ENCODE measurements at places on chromosomes 6 and 20.

DNA sequence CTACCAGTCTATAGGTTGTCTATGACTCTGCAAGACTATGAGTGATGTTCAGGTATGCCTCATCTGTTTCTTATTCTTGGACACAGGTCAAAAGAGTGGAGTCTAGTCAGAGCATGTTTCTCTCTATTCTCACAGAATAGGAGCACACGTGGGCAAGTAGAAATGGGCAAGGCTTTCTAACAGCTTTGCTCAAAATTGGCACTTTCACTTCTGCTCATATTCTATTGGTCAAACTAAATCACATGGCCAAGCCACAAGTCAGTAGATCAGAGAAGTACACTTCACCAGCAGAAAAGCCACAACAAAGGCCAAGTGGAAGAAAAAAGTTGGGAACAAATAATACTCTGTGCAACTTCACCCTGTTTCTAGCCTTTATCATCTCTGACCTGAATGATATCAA, 354.5 kb upstream of the SYNCRIP start:
- no peak for DNase-seq

- no peak for DNase-seq
Observed at GRCh38 chr6:165799391-165800153, 136.5 kb upstream of the PDE10A start.

- DNase-seq, result no peak
Observed at GRCh38 chr20:50652702-50653294, 38.5 kb downstream of the RIPOR3 start.

DNA sequence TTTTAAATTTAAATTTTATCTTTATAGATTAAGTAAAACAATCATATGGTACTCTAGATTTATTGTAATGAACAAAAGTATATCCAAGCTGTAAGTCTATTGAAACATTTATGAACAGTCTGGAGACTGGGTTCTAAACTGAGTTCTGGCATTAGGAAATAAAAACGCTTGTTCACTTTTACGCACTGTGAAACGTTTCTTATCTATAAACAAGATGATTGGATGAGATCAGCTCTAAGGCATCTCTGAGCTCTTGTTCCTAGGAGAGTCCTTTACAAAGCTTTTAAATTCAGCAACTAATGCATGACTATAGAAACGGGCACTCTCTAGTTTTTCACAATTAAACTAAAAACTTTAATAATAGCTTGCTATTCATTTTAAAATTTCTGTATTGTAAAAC, 6.8 kb downstream of the HUS1B start:
- no peak for DNase-seq

DNA sequence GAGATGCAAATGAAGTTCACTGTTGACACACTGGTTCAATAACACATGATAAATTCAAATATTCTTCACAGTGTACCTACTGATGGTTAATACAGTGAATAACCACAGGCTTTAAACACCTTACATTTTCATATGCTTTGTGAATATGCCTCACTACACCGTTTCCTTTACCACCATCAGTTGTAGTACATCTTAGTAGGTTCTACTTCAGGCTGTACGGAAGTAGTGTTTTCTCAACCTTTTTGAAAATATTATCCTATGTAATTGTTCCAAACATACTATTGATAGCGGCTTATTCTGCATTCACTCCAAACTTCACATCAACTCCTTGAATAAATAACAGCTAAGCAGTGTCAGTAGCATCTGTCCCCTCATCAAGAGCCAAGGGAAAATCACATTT, 15.3 kb downstream of the ZBTB9 start:
- DNase-seq, result no peak

GRCh38 chr20:61755971-61756845, 309.5 kb downstream of the TAF4 start:
- no peak for DNase-seq

- no peak for DNase-seq
Observed at GRCh38 chr20:56724241-56724757, 95.2 kb downstream of the TFAP2C start.

GRCh38 chr20:23754731-23755130, 4.0 kb upstream of the CST1 start:
- no peak for DNase-seq

DNA sequence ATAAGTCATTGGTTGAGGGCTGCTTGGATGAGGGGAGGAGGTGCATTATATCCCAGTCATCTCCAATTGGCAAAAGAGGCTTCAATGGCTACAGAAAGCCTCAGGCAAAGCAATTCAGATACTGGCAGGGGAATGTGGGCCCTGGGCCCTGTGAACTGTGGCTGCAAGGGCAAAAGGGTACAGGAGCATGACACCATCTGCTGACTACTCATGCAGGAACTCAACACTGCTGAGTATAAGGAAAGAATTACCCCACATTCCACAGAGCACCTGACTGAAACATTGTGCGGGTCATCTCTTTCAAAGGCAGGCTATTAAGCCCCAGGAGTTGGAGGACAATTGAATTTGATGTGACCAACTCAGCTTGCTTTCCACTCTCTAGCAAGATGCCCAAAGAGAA, 92.1 kb upstream of the SPTLC3 start:
- no peak for DNase-seq

DNA sequence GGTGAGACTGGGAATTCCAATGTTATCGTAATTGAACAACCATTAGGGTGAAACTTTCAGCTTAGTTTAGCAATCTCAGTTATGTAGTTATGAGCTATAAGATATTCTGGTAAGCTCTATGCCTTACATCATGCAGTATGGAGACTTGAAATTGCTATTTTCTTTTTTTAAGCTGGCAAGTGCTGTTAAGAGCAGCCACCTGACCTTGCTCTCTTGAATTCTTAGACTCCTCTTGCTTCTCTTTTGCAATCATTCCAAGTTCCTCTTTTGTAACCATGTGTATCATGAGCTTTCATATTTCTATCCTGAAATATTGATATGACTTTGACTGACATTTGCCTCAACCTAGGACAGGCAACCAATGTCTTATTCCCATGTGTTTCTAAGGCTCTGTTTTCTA, 446.3 kb upstream of the SLC35B3 start:
- no peak for DNase-seq

DNA sequence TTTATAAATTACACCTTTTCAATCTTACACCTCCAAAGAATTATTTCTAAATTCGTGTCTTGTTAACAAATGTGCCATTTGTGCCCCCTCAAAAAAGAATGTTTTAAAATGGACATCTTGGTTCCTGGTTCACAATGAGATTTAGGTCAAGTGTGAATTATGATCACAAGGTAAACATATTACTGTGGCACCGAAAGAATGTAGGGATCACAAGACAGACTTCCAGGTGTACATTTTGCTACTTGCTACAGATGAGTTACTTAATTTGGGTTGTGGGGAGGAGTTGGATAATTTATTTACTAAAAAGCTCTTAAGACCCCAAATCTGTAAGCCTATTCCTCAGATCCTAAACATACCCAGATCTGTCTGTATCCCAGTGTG, 25.0 kb upstream of the ADTRP start:
- no peak for DNase-seq

DNA sequence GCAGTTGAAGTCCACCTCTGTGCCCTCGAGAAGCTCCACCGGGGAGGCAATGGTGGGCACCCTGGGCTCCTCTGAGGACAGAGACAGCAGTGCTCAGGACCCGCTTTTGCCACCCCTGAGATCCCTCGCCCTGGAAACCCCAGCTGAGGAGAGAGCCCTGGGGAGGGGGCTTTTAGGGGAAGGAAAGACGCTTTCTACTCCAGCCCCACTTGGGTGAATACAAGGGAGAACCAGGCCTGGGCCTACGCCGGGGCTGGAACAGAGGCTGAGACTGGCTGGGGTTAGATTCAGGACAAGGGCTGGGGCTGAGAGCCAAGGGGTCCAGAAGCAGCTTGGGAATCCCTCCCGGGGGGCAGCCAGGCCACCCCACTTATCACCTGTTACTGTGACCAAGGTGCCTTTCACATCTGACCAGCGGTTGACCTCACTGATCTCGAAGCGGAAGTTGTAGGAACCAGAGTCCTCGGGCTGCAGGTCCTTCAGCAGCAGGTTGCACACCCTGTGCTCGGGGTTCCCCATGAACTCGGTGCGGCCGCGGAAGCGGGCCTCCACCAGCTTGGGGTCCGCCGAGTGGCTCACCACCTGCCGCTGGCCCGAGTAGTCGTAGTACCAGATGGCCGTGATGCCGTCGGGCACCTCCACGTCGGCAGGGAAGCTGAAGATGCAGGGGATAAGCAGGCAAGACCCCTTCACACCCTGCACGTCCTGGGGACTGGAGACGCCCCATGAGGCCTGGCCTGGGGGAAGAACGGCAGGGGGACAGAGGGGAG, 6.2 kb downstream of the SIGLEC1 start:
- no peak for DNase-seq

DNA sequence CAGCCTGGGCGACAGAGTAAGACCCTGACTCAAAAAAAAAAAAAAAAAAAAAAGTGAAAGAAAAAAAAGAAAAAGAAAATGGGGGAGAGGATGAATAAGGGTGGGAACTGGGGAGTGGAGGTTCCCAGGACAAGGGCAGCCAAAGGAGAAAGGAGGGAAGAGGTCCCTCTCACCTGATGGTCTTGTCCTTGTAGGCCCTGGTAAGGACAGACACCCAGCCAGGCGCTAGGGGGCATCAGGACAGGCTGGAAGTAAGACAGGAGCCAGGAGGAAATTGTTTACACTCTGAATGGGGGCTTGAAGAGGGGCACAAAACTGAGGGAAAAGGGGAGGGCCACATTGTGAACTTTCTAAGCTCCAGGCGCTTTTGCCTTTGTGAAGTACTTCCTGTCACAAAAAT, 2.3 kb upstream of the ALDH5A1 start:
- no peak for DNase-seq

- no peak for DNase-seq
Observed at GRCh38 chr6:63705707-63706106, 70.1 kb downstream of the PHF3 start.

All from ecto neural progenitor cell (in vitro differentiated cells).